ENCODE measurements at places on chromosomes 5 and 9.
A peak's percentile ranks its signal among the peaks of the same experiment; 100 is the strongest.

GRCh38 chr5:135829681-135830383 is 4.6 kb upstream of the SLC25A48 start:
- DNase-seq = peak; percentile 38

DNA sequence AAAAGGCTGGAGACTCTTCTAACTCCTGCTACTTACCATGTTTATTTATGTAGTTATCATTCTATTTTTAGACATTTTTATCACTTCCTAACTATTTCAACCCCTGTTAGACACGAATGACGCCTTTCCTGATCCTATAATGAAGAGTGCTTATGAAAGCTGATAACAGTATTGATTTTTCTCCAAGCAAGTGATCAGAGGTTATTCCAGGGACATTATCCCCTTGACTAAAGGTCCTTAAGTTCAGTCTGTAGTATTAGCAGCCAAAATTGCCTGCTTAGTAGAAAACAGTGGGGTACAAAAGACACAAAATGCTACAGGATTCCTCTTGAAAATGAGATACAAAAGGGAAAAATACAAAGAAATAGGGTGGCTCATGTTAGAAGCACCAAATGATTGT is 235.6 kb downstream of the DNAH5 start:
- DNase-seq = no peak

DNA sequence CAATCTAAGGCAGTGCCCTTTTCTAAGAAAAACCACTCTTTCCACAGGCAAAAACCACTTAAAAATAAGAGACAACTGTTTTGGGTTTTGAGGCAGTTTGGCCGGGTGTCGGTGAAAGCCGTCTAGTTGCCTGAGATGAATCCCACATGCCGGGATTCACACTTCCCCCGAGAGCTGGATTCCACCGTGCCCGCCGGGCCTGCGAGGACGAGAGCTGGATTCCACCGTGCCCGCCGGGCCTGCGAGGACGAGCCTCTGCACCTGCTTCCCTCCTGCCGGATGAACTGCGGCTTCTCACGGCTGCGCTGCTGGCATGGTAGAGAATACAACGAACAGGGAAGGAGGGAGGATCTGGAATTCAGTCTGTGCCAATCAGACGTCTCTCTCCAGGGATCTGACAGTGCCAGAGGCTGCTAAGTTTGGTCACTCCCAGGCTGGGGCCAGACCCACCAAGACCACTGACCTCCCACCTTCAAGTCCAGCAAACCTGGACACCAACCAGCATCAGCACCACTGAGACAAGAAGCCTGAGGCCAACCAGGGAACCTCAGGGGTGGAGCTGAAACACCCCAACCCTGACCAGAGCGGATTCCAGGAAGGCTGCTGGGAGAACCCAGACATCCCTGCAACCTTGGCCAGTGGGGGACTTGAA is 23.0 kb downstream of the VAV2 start:
- DNase-seq = no peak

DNA sequence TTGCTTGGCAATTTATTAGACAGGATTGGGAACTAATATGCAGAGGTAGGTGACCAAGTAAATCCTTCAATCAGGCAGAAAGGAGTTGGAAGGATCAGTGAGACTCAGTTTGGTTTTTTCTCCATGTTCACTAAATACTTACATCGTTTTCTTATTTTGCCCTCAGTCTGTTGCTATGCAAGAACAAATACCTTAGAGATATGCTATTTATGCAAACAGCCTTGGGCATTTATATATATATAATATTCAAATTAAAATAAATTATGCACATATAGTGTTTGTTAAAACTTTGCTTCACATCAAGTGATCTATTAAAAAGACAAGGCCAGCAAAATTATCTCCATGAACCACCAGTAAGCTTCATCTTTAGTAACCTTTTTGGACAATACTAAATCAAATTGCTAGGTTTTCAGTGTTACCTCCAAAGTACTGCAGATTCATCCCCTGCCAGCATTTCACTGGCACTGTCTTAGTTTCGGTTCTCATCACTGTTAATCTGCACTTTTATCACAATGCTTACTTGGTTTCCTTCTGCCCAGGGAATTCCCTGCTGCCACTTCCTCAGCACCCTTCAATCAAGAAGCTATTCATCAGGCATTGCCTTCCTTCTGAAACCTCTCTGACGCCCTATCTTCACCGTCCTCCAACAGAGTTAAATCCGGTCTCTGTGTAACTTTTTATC is 26.0 kb upstream of the LIFR start:
- no peak for DNase-seq

GRCh38 chr5:61082516-61083280 is 79.6 kb downstream of the SMIM15 start:
- DNase-seq = no peak

DNA sequence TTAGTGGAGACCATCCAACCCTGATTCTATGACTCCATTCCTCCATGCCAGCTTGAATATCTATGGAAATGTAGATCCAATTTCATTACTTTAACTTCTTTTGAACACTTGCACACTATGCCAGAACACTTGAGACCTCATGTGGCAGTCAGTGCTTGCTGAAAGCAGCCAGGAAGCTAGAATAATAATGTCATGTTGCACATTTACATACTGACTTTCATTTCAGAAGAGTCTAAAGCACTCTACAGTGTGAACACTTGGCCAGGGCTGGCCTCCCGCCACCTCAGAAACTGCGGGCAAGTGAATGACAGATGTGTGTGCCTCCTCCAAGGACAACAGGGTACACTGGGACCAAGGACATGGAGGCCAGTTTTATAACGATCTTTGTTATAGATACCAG is 97.3 kb downstream of the SLF1 start:
- no peak for DNase-seq

GRCh38 chr5:141558150-141558549 is 60.6 kb downstream of the DIAPH1 start:
- no peak for DNase-seq

DNA sequence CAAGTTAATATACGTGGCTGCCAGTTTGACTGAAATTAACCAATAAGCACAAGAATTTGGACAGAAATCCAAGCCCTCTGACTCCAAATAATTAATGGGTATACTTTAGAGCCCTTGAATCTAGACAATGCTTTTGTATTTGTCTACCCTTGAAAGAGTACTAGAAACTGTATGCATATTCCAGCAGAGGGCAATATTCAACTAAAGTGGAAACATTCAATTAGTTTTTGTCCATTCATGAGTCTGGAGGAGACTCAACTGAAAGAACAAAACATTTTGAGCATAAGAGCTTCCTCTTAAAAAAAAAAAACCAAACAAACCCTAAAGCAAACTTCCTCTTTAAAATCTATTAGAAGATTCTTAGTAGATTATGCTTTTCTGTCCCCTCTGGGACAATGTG is 157.8 kb downstream of the ARHGEF28 start:
- DNase-seq = no peak

GRCh38 chr5:35319333-35320002 is 89.2 kb upstream of the PRLR start:
- no peak for DNase-seq

DNA sequence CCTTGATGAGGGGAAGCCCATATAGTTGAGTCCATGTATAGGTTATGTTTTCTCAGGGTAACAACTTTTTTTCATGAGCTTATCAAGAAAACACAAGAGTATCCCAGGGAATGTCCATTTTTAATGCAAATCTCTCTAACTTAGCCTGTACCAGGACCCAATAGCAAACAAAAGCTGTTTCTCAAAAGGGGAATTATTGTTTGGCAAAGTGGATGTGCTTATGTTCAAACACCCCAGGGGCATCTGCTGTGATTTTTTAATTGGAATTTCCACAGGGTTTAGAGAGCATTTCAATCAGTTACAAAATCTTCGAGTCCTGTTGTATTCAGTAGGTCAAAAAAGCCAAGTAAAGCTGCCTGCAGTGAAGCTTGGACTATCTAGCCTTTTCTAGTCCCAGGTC is 33.4 kb upstream of the CSNK1G3 start:
- DNase-seq = no peak

DNA sequence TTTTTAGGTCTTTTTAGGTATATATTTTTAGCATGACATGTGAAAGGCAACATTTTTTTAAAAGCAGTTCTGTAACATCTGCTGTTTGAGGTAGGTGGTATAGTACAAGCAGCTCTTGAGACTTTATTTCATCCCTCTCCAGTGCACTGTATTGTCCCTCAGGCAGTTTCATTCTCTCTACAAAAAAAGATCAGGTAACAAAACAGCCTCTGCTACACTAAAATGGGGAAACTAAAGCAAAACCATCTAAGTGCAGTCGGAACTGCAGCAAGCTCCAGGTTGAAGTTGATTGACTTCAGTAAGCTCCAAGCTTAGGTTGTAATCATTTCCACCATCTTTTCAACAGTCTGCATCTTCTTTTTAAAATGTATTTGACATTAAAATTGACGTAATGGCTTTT is 195.6 kb downstream of the DEPDC1B start:
- no peak for DNase-seq

DNA sequence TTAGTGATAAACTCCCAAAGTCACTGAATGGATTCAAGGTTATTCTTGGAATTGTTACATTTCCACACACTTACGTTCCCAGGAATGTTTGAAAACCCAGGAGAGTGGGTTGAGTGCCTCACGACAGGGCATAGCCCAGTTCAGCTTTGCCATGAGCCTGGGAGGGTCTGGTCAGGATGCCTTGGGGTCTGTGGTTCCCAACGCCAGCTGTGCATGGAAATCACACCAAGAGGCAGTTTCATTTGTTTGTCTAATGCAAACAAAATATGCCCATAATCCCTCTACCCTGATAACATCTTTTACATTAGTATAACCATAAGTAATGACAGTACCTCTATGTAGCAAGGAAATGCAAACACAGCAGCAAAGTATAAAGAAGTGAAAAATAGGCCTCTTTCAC is 25.3 kb upstream of the MSX2 start:
- no peak for DNase-seq

GRCh38 chr5:159133041-159133741 is 33.5 kb upstream of the EBF1 start:
- DNase-seq = no peak

DNA sequence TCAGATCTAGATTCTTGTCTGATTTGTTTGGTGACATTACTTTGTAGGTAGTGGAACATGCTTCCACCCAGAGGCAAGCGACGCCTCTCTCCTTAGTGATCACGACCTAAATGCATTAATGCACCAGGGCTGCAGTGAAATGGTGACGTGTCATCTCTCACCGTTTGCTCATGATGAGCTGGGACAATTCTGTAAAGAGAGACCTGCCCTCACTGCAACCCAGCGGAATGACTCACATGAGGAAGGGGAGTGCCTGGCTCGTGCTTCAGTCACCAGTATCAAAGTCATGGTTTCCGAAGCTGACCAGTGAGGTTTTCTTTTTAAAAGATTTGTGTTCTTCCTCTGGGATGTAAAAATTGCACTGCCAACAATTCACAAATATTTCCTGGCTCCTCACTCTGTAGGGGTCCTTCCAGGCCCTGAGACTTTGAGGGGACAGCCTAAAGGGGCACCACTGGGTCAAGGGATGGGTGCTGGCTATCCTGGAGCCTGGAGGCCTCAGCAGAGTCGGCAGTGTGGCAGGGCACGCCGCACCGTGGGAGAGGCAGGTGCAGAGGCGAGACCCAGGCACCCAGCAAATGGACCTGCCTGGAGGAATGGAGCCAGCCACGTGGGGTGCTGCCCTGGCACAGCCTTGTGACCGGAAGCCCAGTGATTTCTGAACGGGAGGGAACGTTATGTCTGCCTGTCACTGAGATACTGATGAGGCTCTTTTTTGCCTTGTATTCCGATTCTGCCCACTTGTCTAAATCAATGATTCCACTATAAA is 17.3 kb downstream of the QSOX2 start:
- DNase-seq = no peak

GRCh38 chr5:59319250-59319649 is 574.3 kb downstream of the PDE4D start:
- DNase-seq = no peak

DNA sequence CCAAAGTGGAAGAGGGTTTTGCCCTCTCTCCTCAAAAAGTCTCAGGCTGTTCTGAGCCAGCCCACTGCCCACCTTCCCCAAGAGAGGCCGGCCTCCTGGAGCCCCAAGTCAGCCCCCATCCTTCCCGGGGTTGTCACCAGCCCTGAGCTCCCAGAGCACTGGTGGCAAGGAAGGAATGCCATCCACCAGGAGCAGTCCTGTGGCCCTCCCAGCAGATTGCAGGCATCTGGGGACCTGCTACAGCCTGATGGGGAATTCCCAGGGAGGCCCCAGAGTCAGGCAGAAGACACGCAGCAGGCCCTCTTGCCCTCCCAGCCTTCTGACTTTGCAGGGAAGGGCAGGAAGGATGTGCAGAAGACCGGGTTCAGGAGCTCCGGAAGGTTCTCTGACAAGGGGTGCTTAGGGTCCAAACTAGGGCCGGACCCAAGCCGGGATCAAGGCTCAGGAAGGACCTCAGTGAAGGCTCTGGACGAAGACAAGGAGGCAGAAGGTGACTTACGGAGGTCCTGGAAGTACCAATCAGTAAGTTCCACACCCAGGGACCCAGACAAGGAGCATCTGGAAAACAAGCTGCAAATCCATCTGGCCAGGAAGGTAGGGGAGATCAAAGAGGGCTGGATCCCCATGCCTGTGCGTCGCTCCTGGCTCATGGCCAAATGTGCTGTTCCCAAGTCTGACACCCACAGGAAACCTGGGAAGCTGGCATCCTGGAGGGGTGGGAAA is 3.7 kb downstream of the SPATA31E1 start:
- DNase-seq = no peak

DNA sequence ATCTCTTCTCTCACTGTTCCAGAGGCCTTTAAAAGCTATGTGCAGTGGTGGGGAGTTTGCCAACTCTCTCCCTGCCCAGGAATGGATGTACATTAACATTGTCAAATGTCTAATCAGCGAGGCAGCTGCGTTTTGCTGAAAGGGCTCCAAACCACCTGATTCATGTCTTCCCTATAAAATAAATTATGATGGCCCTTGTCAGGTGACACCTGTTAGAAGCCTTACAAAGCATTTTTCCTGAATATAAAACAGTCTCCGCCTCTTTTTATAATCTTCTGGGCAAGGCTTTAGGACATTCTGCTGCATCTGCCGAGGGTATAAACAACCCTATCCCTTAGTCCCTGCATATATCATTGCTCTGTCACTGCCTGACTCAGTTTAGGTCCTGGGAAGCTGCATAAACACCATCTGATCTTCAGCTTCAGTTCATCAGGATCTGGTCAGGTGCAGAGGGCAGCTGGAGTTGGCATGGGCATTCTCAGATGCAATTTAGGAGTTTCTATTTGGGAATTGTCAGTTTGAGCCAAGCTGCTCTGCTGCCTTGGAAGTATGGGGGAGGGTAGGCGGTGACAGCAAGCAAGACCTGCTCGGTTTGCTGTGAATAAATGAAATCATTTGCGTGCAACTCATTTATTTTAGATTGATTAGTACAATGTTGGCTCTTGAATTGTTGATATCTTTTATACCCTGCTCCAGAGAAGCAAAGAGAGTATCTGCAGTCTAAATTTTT is 103.5 kb downstream of the ACER2 start:
- no peak for DNase-seq

GRCh38 chr5:142727735-142728047 is 41.8 kb upstream of the FGF1 start:
- DNase-seq = no peak

- no peak for DNase-seq
Observed at GRCh38 chr9:88387552-88388202, 567 bp upstream of the SPIN1 start.

DNA sequence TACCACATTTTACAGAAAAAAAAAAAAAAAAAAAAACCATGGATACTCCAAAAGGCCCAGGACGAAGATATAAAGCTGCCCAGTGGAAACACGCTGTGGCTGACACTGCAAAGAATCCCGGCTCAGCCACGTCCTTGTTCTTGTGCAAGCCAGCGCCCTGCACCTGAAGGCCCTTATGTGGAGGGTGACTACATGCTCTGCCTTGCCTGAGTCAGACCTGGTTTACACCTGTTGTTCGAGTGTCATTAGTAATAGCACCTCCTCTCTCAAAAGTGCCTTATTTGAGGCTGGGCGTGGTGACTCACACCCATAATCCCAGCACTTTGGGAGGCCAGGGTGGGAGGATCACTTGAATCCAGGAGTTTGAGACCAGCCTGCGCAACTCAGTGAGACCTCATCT is 54.3 kb upstream of the ZSWIM6 start:
- no peak for DNase-seq
